ENCODE measurements at places on chromosomes 7 and 10.

DNA sequence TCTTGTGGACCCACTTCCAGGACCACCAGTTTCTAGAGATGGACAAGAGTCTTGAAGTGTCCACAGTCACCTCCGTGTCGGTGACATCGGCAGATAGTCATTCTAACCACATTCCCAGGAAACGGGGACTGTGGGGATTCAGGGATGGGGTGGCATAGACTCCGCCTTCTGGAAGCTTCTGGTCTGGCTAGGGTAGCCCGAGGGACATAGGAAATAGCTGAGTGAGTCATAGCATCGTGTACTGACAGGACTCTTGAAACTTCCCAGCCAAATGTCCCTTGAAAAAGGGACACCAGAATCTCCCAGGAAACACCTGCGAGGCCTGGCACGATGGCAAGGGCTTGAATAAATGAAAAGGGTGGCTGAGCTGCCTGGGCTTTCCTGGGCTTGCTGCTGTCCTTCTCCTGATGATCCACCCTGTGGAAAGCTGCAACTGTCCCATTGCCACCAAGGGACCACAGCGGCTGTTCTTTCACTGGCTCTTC is 84.1 kb upstream of the LRRC4 start:
- DNase-seq = no peak

DNA sequence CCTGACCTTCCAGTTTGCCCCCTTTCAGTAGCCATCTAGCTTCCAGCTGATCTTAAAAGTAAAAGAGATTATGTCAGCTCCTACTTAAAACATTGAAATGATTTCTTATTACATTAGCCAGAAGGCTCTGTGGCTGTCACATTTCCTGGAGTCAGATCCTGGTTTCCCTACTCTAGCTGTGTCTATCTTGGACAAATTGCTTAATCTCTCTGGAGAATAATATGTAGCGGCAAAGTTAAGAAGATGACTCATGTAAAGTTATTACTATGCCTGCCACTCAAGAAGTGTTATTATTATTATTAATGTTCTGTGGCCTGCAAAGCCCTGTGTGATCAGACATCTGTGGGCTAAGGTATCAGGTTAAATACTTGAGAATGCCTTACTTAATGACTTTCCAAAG is 107.2 kb downstream of the RUNDC3B start:
- no peak for DNase-seq

- DNase-seq = no peak
Observed at GRCh38 chr10:78254013-78254412, 220.3 kb downstream of the RPS24 start.

- DNase-seq = no peak
Observed at GRCh38 chr10:51103554-51104217, 29.4 kb downstream of the PRKG1 start.

DNA sequence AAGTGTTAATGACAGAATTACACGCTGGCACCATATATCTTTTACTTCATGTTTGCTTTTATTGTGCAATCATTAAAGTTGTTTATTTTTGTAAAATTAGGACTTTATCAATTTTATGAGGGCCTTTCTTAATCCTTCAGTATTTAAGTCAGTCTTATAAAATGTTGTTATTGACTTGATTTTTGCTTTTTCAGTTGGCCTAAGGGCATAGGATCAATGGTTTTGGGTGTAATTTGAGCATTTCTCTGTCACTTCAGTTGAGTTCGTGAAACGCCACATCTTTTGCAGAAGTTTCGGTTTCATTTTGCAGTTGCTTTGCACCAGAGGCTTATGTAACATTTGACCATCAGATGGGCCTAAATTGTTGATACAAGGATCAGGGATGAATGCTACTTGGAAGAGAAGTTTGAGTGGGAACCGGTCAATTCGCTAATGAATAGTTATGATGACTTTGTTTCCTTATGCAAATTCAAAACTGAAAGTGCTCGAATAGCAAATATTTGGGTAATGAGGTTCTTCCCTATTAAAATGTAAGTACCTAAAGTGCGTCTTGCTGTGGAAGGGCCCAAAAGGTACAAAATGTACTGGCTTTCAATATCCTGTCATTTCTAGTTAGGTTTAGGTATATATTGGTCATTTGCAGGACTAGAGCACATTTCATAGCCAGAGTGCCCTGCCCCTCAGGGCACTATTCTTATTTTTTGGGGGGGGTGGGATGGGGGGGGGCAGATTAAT is 340.9 kb downstream of the LRMDA start:
- DNase-seq = peak; percentile 44

- no peak for DNase-seq
Observed at GRCh38 chr7:467393-467828, 52.2 kb downstream of the PDGFA start.

GRCh38 chr7:95476904-95477594 is 8.7 kb upstream of the ASB4 start:
- DNase-seq = peak; percentile 61
